ENCODE measurements at places on chromosomes 3 and 15.

DNA sequence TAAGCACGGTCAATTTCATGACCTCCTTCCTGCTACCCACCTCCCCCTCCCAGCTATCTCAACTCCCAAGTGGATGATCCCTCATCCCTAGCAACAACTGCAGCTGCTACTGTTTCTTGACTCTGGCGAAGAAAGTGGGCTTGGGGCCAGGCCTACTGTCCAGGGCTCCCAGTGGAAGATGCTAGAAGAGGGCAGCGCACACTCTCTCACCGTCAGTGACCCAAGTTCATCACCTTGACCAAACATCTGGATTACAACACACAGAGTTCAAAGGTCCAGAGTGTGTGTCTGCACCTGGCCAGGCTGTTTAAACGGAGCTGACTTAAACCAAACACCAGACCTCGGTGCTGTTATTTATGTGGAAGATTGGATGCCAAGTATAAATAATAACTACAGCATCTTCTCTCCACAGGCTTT, 385.6 kb downstream of the SHQ1 start:
- no peak for DNase-seq

DNA sequence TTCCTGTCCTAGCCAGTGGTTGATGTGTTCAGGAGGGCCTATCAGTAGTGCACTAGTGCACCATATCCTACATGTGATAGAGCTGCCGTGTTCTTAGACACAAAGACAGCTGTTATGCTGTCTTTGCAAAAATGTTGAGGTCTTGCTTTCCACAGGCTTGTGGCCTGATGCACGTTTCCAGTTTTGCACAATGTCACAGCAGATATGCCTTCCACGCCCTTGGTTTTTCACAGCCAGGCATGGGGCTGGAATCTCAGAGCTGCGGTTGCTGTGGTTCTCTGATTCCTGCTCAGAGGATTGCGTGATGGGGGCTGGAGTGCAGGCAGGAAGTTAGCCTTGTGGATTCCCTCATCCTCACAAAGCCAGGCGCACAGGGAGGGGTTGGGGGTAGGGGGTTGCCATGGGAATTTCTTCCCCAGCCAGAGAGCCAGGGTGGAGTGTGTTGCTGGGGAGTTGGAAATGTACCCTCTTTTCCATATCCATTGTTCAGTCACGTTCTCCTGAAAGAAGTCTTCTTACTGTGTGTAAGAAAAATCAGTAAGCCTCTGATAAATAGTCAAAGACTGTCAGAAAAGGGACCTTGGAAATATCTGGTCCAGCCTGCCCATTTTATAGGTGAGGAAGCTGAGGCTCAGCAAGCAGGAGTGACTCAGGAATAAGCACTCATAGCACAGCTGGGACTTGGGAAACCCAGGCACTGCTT, 79.4 kb downstream of the SMAD3 start:
- no peak for DNase-seq

DNA sequence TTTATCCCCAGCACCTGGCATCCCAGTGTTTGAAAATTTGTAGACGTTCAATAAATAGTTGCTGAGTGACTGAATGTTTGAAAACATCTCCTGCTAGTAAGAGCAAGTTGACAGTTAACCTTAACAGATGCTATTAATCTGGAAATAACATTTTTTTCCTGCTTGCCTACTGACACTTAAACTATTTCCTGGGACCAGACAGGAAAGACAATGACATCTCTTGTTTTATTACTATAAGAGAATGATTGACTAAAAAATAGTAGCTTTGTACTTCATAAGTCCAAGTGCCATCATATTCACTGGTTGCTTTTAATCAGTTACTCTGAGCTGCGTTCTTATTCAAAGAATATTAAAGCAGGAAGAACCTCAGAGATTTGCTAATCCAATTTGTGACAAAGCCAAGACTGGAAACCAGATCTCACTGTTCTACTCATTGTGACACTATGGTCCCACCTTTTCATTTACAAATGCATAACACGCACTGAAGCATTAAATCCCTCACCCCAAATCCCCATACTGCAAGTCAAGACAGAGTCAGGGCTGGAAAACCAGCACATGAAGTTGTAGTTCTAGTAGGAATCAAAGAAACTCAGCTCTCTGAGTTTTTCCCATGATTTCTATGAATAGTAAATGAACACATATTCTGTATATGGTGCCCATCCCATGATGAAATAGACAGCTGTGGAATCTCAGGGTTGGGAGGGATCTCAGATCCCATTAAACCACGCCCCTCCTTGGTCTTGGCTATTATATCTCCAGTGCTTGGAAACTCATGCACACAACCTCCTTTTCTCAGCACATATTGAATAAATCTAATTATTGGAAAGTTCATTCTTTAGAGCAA, 212.7 kb upstream of the P2RY1 start:
- DNase-seq: no peak

DNA sequence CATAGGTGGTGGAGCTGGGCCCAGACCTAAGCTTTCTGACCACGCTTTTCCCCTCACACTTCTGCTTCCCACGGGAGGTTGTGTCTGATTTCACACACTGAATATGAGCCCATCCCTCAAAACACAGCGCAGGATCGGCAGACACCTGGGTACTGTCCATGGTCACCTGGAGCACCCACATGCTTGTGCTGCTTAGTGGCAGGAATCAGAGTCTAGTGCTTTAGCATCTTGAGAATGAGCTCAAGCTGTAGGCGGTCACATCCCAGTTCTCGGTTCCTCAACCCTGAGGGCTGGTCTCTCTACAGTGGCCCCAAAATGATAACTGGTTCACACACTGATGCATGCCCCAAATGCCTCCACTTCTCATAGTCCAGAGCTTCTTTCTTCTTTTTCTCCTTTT, 111.0 kb downstream of the SEMA5B start:
- DNase-seq: no peak

DNA sequence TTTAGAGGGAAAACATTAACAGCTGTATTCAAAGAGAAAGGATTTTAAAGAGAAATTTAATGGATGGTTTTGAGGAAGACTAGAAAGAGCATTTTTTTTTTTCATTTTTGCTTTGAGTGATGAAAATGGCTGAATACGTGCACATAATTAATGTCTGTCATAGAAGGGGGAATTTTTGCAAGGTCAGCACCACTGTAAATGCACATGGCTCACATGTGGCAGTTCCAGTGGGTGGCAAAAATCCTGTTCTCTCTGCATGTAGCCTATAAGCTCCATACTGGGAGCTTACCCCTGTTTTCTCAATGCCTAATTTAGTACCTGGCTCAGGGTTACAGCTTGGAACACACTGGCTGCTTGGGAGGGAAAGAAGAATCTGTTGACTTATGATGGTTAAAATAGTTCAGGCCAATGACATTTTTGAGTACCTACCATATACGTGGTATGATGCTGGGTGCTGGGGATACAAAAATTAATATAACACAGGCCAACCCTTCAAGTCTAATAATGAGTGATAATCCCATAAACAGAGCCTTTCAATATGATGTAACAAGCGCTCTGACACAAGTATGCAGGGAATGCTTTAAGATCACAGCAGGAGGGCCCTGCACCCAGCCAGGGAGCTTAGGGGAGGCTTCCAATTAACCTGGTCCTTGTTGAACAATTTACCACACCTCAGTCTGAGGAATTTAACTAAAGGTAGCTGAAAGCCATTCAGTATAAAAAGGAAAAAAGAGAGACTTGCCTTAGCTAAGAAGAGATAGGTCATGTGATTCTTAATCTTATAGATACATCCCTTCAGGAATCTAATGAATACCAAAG, 33.0 kb downstream of the HSPBAP1 start:
- DNase-seq: no peak
